Cortex of kidney (tissue), 1 donor: ENCODE measurements at places on chromosomes 2 and 18.

- DNase-seq: no peak
These were observed 4.2 kb upstream of the ODC1 start for GRCh38 chr2:10452312-10452711.

DNA sequence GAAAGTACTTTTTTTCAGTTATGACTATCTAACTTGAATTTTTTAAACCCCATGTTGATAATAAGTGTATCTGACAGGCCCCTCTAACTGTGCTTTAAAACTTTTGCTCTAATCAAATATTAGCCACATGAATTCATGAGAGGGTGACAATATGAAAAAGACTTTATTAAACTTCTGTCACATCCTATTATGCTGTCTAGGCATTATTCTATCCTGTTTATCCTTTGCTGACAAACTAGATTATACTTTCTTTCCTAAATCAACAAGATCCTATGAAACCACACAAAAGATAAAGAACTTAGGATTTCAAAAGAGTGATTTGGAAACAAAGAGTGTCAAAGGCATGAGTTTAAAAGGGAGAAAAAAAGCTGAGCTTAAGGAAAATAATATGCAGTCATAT is 57.8 kb downstream of the ST6GAL2 start:
- DNase-seq: no peak

DNA sequence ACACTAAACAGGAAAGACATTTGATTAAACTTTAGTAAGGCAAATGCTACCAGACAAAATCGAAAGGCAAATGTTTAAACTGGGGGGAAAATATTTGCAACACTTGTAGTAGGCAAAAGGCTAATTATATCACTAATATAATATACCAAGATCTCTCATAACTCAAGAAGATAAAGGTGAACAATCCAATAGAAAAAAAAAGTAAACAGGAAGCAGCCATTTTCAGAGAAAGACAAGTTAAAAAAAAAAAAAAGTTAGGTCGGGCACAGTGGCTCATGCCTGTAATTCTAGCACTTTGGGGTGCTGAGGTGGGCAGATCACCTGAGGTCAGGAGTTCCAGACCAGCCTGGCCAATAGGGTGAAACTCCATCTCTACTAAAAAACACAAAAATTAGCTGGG is 4.4 kb upstream of the ACTG2 start:
- no peak for DNase-seq

- DNase-seq: no peak
These were observed 21.2 kb downstream of the ADRA2B start for GRCh38 chr2:96095116-96095636.

DNA sequence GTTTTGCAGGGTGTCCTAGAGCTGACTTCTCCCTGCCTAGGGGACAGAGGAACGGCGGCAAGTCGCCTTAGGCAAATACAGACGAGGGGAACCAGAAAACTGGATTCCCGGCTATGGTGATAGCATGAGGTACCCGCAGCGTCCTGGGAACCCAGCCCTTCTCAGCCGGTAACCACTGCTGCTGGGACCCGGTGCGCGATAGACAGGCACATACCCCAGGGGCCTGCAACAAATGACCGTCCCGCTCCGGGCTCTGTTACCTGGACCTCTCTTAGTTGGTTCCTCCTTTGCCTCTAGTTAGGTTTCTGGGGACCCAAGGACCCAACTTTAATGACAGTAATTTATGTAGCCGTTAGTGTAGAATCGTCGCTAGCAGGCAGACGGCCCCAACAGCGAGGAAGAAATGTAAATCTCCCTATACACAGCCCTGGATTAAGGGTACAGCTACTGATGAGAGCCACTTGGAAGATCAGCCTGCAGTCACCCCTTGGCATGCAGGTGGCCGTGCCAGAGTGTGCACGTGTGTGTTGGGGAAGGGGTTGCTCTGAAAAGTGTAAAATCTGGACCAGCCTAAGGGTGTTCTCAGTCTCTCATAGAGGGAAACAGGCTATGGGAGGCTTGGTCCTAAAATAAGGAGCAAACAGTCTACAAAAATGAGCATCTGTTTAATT is 819 bp upstream of the SERPINE2 start:
- no peak for DNase-seq

GRCh38 chr2:99382143-99382542 is 45.0 kb downstream of the EIF5B start:
- no peak for DNase-seq

- DNase-seq: no peak
These were observed 34.5 kb downstream of the FARP2 start for GRCh38 chr2:241390301-241391206.

DNA sequence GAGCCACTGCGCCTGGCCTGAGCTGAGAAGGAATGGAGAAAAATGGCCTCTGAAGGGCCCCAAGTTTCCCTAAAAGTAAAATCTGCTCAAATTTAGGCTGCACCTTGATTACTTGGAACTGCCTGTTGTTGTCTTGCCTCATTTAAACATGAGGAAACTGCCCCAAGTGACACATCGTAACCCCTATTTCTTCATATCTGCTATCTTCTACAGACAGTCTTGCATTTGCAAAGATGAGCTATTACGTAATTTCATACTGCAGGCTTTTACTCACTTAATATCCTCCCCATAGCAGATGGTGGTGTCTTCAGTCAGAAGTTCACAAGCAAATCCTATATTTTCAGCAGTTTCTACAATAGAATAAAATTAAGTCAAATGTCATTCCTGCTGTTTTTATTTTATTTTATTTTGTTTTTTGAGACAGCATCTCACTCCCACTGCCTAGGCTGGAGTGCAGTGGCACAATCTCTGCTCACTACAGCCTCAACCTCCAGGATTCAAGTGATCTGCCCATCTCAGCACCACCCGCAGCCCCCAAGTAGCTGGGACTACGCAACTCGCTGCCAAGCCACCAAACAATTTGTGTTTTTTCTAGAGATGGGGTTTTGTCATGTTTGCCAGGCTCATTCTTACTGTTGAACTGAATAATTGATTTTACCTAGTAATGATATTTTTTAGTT is 45.3 kb upstream of the NARS1 start:
- DNase-seq: no peak
